ENCODE measurements at places on chromosomes 3 and 15. TPM values are rescaled to one million over a fixed set of nuclear protein-coding genes. Genes with fewer than 3 reads are reported as not detected.

Gene GOLGA8T
- polyA plus RNA-seq = 0.71 TPM

Gene IL17RC
- 39.9 TPM for polyA plus RNA-seq

Gene ISLR
- 33.2 TPM for polyA plus RNA-seq

Gene PLCH1
- polyA plus RNA-seq = 12.8 TPM

Gene UPK1B
- 9.1 TPM for polyA plus RNA-seq

Gene RETNLB
- polyA plus RNA-seq = not detected

Gene TMEM42
- 33.7 TPM for polyA plus RNA-seq

Gene POLR2H
- polyA plus RNA-seq = 110 TPM

Gene ADAMTS17
- polyA plus RNA-seq = 2.5 TPM

Gene RBM5
- polyA plus RNA-seq = 367 TPM
